ENCODE measurements at places on chromosomes 13 and 19. TPM values are rescaled to one million over a fixed set of nuclear protein-coding genes. Genes with fewer than 3 reads are reported as not detected.
A peak's percentile ranks its signal among the peaks of the same experiment; 100 is the strongest.

The TSHZ3 gene
- 1.6 TPM for total RNA-seq

The DOCK6 gene
- total RNA-seq: 7.1 TPM

The GPR12 gene
- not detected for total RNA-seq

The MADCAM1 gene
- 0.24 TPM for total RNA-seq

The COG6 gene
- 28.3 TPM for total RNA-seq

The FCAR gene
- total RNA-seq: not detected

The ZNF773 gene
- total RNA-seq: 4.2 TPM

The HCN2 gene
- total RNA-seq: 0.49 TPM

The SETDB2 gene
- total RNA-seq: 15.8 TPM

The PRKCG gene
- total RNA-seq: not detected

The TUBB4A gene
- 7.0 TPM for total RNA-seq

The ODAD3 gene
- total RNA-seq: 0.19 TPM

The NUFIP1 gene
- total RNA-seq: 8.9 TPM

The METTL21C gene
- not detected for total RNA-seq

- DNase-seq: peak; percentile 77
These were observed 24.2 kb upstream of the TTYH1 start for GRCh38 chr19:54390942-54391577.

DNA sequence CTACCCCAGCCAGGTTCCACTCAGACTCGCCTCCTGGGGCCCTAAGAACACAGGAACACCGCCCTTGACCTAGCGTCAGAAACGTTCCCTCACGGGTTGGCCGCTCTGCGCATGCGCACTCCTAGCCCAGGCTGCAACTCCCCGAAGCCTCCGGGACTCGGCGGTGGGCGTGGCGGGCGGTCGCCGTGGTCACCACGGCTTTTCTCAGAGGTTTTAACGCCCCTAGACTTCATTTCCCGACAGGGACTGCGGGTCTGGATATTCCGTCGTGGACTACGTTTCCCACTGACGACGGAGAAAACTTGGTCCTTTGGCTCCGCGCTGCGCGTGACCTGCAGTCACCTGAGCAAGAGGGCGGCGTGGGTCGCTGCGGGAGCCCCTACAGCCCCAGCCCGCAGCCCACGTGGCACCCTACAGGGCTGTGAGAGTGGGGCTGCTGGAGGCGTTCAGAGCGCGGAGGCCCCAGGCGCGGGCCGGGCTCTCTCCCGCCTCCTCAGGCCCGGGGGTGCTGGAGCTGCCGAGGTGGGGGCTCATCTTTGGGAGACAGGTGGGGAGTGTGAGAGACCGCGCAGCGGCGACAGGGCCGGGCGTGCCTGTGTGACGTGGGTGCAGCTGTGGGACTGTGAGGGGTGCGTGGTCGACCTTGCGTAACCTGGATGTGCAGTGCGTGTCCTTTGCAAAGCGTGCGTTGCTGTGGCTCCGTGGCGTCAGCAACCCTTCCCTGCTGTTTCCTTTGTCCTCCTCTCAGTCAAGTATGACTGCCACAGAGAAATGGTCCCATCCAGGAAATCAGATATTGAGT, 38.0 kb upstream of the ZNF573 start:
- DNase-seq: peak; percentile 7

GRCh38 chr13:20197361-20197834, 4.7 kb upstream of the GJB2 start:
- DNase-seq: peak; percentile 23

DNA sequence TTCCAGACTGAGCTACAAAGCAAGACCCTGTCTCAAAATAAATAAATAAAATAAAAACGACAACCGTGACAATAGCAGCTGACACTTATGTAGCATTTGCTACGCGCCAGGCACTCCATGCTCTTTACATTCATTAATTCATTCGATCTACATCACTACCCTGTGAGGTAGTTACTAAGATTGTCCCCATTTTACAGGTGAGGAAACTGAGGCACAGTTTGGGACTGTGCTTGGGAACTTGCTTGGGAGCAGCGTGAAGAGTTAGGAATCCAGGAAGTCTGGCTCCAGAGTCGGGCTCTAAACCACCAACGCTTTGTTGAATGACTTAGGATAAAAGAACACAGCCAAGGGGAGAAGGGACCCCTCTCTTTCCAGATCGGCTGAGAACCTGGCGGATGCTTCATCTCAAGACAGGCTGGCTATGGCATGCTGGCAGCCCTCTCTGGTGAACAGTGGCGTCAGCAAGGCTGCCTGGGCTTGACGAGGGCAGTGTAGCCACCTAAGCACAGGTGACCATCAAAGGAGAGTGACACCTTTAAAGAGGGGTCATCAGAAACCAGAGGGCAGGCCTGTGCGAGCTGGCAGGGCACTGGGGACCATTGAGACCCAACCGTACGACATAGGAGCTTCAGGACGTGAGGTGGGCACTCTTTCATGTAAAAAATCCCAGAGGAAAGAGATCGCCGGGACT, 591 bp downstream of the DOHH start:
- no peak for DNase-seq

DNA sequence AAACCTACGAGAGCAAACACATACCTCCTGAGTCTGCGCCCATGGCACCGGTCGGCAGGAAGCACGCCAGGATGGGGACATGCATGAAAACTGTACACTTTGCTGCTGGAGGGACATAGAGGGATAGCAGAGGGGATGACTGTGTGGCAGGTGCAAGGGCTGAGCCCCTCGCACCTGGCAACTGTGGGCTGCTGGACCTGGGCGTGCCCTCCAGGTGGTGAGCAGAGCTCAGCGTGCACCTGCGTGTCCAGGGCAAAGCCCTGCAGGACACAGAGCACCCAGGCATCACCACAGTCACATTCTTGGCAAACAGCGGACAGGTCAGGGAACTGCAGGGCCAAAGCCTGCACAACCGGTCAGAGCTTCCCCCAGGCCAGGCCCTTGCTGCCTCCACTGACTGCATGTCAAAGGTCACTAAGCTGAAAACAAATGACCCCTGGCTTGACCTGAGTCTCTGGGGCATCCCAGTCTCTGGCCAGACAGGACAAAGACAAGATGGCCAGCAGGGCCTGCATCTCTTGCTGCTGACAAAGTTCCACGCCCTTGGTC, 9.0 kb upstream of the ISYNA1 start:
- DNase-seq: no peak

- no peak for DNase-seq
These were observed 1446.8 kb downstream of the UQCRFS1 start for GRCh38 chr19:27765912-27766725.

DNA sequence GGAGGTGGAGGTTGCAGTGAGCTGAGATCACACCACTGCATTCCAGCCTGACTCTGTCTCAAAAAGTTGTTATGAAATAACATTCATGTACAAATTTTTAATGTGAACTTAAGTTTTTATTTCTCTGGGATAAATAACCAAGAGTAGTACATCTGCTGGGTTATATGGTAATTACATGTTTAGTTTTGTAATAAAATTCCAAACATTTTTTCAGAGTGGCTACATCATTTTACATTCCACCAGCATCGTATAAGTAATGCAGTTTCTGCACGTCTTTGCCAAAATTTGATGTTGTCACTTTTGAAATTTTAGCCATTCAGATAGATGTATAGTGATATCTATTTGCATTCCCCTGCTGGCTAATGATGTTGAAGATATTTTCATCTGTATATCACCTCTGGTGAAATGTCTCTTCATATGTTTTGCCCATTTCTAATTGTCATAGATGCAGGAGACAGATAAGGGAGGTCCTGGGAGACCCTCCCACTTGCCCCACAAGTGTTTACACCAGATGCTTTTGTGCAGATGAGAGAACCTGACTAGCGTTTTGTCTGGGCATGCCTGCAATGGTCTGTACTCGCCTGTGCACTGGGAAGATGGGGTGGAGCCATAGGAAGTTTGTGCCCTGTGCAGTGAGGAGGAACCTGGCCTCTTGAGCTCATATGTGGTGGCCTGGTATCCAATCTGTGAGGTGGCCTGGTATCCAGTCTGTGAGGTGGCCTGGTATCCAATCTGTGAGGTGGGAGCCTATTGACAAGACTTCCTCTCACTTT, 12.7 kb upstream of the KBTBD6 start:
- DNase-seq: no peak

DNA sequence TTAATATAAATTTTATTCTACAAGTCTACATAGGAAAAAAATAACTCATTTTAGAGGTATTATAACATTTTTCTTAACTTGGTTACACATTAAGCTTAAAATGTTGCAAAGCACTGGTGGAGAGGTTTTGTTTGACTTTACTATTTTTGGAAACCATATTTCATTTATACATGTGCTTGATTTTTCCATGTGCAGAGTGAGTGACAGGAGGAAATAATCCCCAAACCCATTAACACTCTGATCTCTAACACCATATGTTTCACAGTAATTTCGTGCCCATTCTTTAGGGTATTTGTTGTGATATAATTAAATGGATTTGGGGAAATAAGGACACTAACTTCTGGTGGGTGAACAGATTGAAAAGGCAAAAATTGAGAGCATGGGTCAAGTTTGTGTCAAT, 2124.4 kb upstream of the PCDH20 start:
- DNase-seq: no peak

DNA sequence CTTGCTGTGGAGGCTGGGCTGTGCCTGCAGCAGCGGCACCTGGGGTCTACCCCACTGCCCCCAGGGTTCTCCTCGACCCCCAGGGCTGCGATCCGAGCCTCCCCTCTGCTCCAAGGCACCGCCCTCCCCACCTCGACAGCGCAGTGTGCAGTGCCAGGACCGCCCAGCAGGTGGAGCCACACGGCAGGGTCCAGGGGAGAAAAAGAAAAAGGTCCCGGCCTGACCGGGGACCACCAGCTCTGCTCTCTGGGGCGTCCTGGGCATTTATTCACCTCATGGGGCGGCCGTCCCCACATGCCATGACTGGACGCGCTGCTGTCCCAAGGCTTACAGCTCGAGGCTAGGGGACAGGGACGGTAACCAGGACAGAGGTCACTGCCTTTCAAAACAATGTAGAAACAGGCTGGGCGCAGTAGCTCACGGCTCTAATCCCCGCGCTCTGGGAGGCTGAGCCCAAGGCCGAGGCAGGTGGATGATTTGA, 10.6 kb downstream of the REXO1 start:
- peak; percentile 71 for DNase-seq

DNA sequence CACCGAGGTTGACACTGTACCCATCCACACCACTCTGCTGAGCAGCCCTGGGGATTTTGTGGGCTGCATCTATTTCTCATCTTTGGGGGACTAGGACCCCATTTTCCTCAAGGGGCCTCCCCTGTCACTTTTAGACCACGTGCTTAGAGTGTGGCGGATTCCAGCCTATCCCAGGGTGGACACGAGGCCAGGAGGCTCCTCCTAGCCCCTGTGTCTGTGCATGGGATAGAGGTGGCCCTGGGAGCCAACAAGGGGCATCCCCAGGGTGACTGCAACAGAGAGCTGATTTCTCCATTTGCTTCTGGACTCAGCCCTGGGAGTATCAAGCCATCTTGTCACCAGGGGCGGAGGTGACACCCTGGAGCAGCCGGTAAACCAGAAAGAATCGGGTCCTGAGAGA, 24.2 kb downstream of the CPAMD8 start:
- DNase-seq: peak; percentile 22

GRCh38 chr13:46479691-46480090, 73.3 kb upstream of the LRCH1 start:
- DNase-seq: no peak

DNA sequence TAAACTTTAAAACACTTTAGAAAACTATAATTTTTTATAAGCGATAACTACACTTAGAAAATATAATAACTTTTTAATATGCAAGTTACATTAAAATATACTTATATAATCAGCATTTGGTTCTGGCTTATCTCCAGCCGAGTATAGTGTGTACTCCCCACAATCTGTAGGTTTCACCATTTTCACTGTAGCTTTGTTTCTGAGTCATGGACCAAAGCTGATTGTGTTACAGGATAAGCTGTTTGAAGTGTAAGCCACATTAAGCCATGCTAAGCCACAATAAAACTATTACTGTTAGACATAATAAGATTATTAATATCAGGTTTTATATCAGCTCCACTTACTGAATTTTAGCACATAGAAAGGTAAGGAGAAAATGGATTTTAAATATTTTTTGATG, 43.8 kb downstream of the CCDC122 start:
- no peak for DNase-seq

- peak; percentile 61 for DNase-seq
These were observed at the start of gene ZNF577 for GRCh38 chr19:51887522-51888498. TSS of gene ZNF577 (minus strand) at chr19:51887951. CDS start at chr19:51880382, 7,569 bp downstream.

DNA sequence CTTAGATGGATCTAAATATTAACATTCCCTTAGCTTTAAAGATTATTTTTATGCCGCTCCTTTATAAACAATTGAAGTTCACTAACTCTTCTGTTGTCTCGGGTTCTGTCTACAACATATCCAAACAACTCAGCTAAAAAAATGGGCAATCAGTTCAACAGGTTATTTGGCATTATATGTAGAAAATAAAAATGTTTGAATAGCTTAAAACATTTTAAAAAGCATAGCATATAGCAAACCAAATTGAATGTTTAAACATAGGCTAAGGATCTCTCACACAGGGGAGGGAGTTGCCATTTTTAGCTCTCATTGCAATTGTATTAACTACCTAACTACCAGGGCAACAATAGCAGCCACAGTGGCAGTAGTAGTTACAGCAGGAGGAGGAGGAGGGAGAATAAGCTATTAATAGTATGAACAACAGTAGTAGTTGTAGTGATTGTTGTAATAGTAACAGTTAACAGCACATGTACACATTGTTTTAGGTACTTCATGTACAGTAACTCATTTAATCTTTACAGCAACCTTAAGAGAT, 404.2 kb downstream of the KCNRG start:
- no peak for DNase-seq

- no peak for DNase-seq
These were observed 90.4 kb downstream of the COL4A1 start for GRCh38 chr13:110216398-110217041.

- DNase-seq: no peak
These were observed 22.2 kb downstream of the PPP2R1A start for GRCh38 chr19:52211926-52212571.

- DNase-seq: no peak
These were observed 134.3 kb downstream of the KDM4B start for GRCh38 chr19:5103061-5103701.

GRCh38 chr13:46288570-46289259, 77.0 kb downstream of the LRRC63 start:
- DNase-seq: no peak

DNA sequence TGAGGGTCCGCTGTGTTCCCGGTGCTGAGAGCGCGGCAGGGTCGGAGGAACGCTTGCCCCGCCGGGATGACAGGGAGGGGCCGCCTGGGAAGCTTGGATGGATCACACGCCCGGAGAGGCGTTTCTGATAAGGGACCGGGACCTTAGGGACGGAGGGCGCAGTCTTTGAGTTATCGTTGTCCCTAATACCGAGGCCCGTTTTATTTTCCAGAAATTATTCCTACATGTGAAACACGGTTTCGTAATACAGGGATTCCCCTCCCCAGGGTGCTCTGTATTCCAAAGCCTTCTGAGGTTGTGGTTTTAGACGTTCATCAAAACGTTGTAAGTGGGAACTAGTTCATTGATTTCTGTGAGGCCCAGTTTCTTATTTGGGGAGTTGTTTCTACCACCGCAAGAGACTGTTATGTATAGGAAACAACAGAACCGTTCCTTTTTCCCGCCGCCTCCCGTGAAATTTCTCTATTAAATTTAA, 752 bp downstream of the PDCD5 start:
- no peak for DNase-seq

Data from activated naive CD4-positive, alpha-beta T cell treated with anti-CD3 and anti-CD28 coated beads for 36 hours (primary cell).